Activated effector memory CD4-positive, alpha-beta T cell treated with Interleukin-2 at 50 U/mL for 16 hours (primary cell): ENCODE measurements at places on chromosomes 11 and 22.

DNA sequence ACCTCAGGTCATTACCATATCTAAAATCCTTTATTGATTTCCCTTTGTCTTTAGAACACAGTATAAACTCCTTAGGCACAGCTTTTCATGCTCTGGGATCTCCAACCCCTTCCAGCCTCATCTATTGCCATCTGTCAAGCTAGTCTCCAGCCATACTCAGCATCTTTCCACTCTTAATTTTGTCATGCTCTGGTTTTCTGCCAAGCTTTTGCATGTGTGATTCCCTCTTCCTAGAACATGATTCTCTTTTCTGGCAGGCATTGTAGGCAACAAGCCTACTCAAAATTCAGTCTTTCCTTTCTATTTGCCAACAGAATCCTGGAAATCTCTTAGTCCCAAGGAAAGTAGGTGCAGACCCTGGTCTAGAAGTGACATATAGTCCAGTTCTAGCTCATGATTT lies 35.5 kb upstream of the SLC6A5 start:
- DNase-seq = no peak

GRCh38 chr11:47331454-47332302 lies 20.8 kb downstream of the MYBPC3 start:
- no peak for DNase-seq

DNA sequence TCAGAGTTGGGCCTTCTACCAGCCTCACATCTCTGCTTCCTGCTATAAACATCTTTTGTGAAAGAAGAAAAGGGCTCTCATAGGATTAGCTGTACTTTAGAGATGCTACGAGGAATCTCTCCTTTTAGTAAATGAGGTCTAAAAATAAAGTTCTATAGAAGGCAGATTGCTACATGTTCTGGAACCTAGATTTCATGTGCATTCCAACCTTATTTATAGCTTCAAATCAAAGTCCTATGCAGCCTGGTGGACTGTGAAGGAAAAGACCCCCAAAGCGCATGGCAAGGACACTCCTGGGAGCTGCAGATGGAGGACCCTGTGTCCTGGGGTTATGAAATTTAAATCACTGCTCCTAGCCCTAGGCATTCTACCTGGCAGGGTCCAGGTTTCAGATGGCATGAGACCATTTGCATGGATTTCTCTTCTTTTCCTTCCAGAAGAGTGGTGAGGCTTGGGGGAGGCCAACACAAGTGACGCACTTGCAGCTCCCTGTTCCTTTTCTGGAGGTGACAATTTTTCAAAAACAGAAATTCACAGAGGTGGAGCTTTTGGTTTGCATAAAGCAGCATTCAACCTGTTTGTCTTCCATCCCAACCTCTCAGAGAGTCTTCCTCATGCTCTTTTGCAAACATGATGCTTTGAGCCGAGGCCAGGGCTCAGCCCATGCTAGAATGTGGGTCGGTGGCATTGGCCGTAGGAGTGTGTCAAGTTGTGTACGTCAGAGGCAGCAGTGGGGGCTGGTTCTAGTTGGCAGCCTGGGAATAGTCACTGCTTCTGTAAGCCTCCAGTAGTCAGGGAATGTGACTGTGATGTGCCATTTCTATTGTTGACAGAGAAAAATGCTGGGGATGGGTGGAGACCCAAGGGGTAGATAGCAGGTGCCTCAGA lies 6.3 kb downstream of the CRY2 start:
- DNase-seq = no peak

GRCh38 chr11:20963596-20963995 lies 294.2 kb downstream of the NELL1 start:
- DNase-seq = no peak

- DNase-seq = no peak
These were observed 8.6 kb downstream of the LRRC75B start for GRCh38 chr22:24584166-24584790.

GRCh38 chr22:37139762-37140161 lies 10.0 kb downstream of the IL2RB start:
- no peak for DNase-seq

- DNase-seq = no peak
These were observed 3.4 kb downstream of the RPS6KA4 start for GRCh38 chr11:64362339-64362738.
